ENCODE measurements at places on chromosomes 5 and 9. TPM values are rescaled to one million over a fixed set of nuclear protein-coding genes. Genes with fewer than 3 reads are reported as not detected.

DNA sequence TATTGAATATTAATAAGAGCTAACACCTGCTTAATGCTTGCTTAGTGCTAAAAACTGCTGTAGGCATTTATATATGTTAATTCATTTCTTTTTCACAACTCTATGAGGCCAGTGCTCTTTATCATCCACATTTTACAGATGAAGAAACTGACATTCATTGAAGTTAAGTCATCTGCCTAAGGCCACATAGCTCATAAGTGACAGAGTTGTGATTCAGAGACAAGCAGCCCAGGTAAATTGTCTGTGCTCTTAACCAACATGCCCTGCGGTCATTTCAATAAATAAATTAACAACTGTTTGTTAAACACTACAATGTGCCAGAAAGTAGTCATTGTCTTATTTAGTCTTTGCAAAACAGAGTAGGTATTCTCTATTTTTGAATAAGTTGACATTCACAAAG lies 1354.4 kb upstream of the C9orf72 start:
- DNase-seq, result no peak

GRCh38 chr9:113568081-113568435 lies 104.5 kb downstream of the RGS3 start:
- DNase-seq, result no peak

The MARVELD2 gene
- total RNA-seq, result 5.9 TPM

The PCDHB5 gene
- 7.0 TPM for total RNA-seq

The AJM1 gene
- 0.69 TPM for total RNA-seq

The CCL21 gene
- total RNA-seq, result 35.7 TPM

DNA sequence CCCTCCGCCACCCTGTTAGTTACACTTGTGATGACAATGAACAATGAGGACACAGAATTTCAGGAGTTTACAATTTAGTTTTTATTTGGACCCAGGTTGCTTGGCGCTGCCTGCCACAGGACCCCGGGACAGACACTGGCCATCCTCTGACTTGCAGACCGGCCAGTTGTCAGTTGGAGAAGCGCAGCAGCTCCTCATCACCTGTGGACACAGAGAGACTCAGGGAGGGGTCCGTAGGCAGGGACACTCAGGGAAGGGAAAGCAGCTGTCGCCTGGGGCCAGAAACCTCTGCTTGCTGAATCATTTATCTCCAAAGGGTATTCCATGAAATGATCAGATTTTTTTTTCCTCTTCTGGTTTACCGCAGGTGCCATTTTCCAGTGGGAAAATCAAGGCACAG lies 18.0 kb downstream of the AMBP start:
- no peak for DNase-seq

The KIF12 gene
- 0.42 TPM for total RNA-seq

DNA sequence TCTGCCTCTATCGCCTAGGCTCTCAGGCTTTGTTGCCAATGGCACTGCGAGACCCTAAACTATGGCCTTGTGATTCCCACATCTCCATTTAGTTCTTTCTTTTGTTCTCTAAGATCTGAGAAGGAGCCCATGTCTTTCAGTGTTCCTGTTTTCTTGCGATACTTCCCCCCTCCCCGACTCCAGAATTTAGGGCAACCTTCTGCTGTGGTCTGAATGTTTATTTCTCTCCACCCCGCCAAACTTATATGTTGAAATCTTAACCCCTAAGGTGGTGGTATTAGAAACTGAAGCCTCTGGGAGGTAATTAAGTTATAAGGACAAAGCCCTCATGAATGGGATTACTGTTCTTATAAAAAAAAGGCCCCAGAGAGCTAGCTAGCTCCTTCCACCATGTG lies 6.4 kb downstream of the TMC1 start:
- no peak for DNase-seq

GRCh38 chr5:113170707-113171106 lies 194.1 kb downstream of the DCP2 start:
- DNase-seq, result no peak

The SGCD gene
- total RNA-seq, result 106 TPM

The PCDHGA12 gene
- 7.8 TPM for total RNA-seq

GRCh38 chr5:10410662-10411061 lies 31.0 kb upstream of the ROPN1L start:
- no peak for DNase-seq

- no peak for DNase-seq
These were observed 36.0 kb upstream of the BARHL1 start for GRCh38 chr9:132546148-132547051.

The ISL1 gene
- 7.9 TPM for total RNA-seq

GRCh38 chr5:111198281-111198966 lies 25.8 kb upstream of the CAMK4 start:
- no peak for DNase-seq

The CCDC187 gene
- total RNA-seq, result 0.58 TPM

GRCh38 chr9:81108391-81108790 lies 581.0 kb downstream of the TLE1 start:
- no peak for DNase-seq

GRCh38 chr5:112087222-112087621 lies 330.2 kb upstream of the NREP start:
- DNase-seq, result no peak

The SMC2 gene
- total RNA-seq, result 33.8 TPM

The ZMAT2 gene
- total RNA-seq, result 25.9 TPM

GRCh38 chr5:1930880-1931603 lies 48.3 kb upstream of the IRX4 start:
- no peak for DNase-seq

DNA sequence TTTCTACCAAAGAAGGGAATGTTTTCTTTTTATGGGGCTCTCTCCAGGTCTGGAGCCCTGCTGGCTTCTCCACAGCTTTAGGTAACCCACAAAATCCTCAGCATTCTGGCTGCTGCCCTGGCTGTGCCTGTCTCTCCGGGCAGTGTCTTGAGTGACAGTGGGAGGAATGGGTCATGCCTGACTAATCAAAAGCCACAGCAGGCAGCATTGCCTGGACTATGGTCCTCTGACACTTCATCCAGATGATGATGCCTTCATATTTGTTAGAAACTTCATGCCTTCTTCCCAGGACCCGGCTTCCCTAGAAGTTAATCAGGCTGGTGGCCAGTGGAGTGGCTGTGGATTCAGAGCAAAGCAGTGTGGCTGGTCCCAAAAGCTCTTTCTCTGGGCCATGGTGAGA lies 32.2 kb upstream of the TGFBI start:
- DNase-seq, result no peak

- DNase-seq, result no peak
These were observed 96.2 kb upstream of the SMC2 start for GRCh38 chr9:103997856-103998370.

GRCh38 chr5:88660264-88660946 lies 222.6 kb downstream of the MEF2C start:
- no peak for DNase-seq

DNA sequence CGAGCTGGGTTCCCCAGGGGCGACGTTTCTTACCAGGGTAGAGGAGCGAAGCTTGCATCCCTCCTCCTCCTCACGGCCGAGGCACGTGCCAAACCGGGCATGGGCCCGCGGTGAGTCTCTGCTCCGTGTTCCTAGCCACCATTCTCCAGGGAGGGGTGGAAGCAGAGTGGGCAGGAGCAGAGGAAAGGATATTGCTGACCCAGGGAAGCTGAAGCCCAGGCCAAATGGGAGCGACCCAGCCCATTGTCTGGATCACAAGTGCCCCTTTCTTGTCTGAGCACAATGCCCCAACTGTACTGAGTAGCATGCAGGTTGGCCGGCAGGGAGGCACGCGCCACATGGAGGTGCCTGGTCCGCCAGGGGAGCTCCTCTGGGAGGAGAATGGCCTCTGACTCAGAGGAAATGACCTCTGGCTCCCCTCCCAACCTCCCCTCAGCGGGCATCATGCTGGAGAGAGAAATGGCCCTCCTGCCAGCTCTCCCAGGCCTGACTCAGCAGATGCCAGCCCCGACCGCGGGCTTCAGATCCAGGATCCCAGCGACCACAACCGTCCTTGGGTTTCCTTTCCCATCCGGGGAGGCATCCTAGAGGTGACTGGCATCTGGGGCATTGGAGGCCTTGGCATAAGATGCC lies 1.1 kb downstream of the PRR7 start:
- DNase-seq, result no peak

GRCh38 chr9:123860603-123861002 lies 69.3 kb downstream of the DENND1A start:
- no peak for DNase-seq

GRCh38 chr5:181005791-181006190 lies 17.1 kb downstream of the BTNL3 start:
- DNase-seq, result no peak

The FAT2 gene
- 5.0 TPM for total RNA-seq

The LCN1 gene
- not detected for total RNA-seq

Data from urinary bladder (tissue), 4 donors.